T-helper 1 cell treated with Interleukin-12 subunit alpha and Interleukin-12 subunit beta and Interleukin-4 antibody, amounts not matched to agents 30 ng/mL and 1 ng/mL, for 36 hours (primary cell): ENCODE measurements at places on chromosomes 5 and 9. TPM values are rescaled to one million over a fixed set of nuclear protein-coding genes. Genes with fewer than 3 reads are reported as not detected.

The FAM78A gene
- 102 and 105 TPM in 2 replicates for total RNA-seq

The BTNL9 gene
- not detected in 2 replicates for total RNA-seq

The PCDHGA7 gene
- total RNA-seq: 0.15 and 0.24 TPM in 2 replicates

The ZNF462 gene
- total RNA-seq: 0.71 TPM in 2 replicates

The ZNF883 gene
- 0.15 TPM in 1 of 2 replicates, not detected in the other for total RNA-seq

The SOX30 gene
- total RNA-seq: 0.10 and 0.12 TPM in 2 replicates

The TAF11L5 gene
- not detected in 2 replicates for total RNA-seq

The BTNL8 gene
- total RNA-seq: not detected in 2 replicates

The CCNI2 gene
- 62.0 and 66.5 TPM in 2 replicates for total RNA-seq

The CCDC107 gene
- total RNA-seq: 29.0 and 32.1 TPM in 2 replicates

The FAM151B gene
- total RNA-seq: 0.22 TPM in 1 of 2 replicates, not detected in the other

The KCNV2 gene
- not detected in 2 replicates for total RNA-seq

The CKMT2 gene
- 0.27 TPM in 1 of 2 replicates, not detected in the other for total RNA-seq

The PCBD2 gene
- 13.2 and 14.2 TPM in 2 replicates for total RNA-seq

The PCDHGA1 gene
- 0.15 and 0.17 TPM in 2 replicates for total RNA-seq

The CHMP5 gene
- 74.9 and 84.2 TPM in 2 replicates for total RNA-seq

The IFNA13 gene
- not detected in 2 replicates for total RNA-seq

The PKD2L2 gene
- not detected in 2 replicates for total RNA-seq

The C6 gene
- not detected in 2 replicates for total RNA-seq

The SKP2 gene
- total RNA-seq: 34.4 and 35.2 TPM in 2 replicates

The SGCD gene
- total RNA-seq: not detected in 2 replicates

The CAVIN4 gene
- total RNA-seq: 0.12 and 0.20 TPM in 2 replicates

The NMRK1 gene
- 25.1 and 25.7 TPM in 2 replicates for total RNA-seq

The LCN1 gene
- total RNA-seq: not detected in 2 replicates

The FREM1 gene
- total RNA-seq: 0.02 TPM in 1 of 2 replicates, not detected in the other

The SPINK13 gene
- total RNA-seq: not detected in 2 replicates

The C5 gene
- total RNA-seq: 0.83 and 1.3 TPM in 2 replicates

The INSL4 gene
- total RNA-seq: not detected in 2 replicates

The INSL6 gene
- total RNA-seq: not detected in 2 replicates

The TXNDC8 gene
- total RNA-seq: not detected in 2 replicates
